CD8-positive, alpha-beta memory T cell (primary cell): ENCODE measurements at places on chromosomes 13 and 19.

DNA sequence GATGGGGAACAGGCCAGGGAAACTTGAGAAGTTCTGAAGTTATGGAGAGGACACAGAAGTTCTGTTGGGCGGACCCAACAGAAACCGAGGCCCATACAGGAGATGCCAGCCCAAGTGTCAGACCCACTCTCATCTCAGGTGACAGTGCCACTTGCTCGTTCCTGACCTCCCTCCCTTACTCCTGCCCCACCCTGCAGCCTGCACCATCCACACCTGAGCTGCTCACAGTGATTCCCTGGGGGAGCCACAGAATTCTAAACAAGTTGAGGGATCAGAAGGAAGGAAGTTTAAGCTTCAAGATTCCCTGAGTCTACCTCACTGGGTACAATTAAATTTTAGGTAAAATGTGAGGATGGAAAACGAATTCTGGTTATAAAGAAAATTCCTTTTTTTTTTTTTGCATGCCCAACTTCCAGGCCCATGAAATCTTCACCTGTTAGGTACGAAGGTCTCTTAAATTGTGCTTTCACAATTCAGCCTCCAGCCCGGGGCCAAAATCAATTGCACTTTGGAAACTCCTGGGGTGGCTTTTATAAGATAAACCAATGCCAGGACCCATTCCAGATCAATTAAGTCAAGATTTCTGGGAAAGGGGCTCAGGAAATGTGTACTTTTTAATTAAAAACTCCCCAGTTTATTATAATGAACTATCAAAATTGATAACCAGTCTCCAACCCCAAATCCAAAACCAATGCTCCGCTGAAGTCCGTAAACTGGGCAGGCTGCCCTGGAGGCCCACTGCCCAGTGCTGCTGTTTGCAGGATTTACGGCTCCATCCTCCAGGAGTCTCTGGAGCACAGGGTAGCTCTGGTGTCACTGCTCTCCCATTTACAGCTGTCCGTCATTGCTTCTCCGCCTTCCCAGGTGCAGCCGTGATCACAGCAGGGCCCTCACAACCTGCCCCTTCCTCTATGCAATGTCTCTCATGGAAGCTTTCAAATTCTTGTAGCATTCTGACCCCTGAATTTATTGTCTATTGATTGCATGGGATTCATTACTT lies 643.5 kb downstream of the UQCRFS1 start:
- DNase-seq, result no peak

DNA sequence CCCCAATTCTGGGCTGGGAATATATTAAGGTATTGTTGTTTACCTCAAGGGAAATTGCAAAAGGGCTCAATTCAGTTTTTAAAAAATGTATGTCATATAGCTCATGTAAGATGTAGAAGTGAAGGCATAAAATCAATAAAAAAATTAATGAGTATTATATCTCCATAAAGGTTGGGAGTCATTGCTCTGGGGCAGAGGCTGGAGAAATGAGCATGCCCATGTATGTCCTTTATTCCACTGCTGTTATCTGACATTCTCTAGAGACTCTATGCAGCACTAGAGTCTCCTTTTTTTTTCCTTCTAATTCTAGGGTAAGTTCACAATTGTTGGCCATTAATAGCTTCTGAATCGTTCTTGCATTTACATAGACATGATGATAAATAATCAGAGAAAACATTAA lies 394.8 kb downstream of the KLF12 start:
- DNase-seq, result no peak

- no peak for DNase-seq
Observed at GRCh38 chr19:7699417-7700401, 2.2 kb downstream of the FCER2 start.

GRCh38 chr19:50001775-50002174 lies 23.4 kb downstream of the VRK3 start:
- no peak for DNase-seq

DNA sequence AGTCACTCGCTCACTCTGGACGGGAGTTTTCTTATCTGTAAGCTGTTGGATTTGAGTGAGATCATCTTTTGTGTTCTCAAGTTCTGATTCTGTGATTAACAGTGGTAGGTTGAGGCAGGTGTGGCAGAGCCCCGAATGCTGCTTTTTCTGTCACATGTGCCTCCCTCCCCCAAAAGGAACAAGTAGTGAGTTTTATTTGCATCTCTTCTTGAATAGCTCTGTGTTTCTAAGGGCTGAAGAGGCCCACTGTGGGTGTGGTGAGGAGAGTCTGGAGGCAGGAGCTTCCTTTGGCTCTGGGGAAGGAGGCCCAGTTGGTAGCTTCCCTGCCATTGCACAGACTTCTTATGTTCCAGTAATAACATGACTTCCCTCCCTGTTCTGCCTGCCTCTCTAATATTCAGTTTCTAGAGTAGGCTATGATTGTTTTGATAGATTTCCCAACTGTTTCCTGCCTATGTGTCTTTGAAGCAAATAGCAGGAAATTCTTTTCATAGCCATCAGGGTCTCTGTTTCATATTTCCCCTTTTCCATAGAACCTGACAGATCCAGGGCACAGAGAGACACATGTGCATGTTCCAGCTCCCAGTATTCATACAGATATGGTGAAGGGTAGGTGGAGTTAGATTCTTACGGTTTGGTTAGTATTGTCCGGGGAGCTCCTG lies 23.9 kb upstream of the CXCL17 start:
- DNase-seq, result no peak

GRCh38 chr19:1274081-1274851 lies 1.1 kb upstream of the FAM174C start:
- no peak for DNase-seq

DNA sequence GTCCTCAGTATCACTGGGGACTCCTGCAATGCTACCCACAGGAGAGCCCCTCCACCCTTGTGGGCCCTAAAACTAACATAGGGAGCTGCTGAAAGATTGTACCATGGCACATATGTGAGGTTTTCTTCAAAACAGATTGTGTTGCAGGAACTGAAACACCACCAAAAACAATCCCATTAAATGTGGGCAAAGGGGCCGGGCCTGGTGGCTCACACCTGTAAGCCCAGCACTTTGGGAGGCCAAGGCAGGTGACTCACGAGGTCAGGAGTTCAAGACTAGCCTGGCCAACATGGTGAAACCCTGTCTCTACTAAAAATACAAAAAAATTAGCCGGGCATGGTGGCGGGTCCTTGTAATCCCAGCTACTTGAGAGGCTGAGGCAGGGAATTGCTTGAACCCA lies 34.7 kb downstream of the SCGB2B2 start:
- DNase-seq, result no peak

- DNase-seq, result no peak
Observed at GRCh38 chr13:42814868-42815267, 33.5 kb downstream of the FAM216B start.

GRCh38 chr13:92677571-92677970 lies 549.0 kb upstream of the GPC6 start:
- no peak for DNase-seq

DNA sequence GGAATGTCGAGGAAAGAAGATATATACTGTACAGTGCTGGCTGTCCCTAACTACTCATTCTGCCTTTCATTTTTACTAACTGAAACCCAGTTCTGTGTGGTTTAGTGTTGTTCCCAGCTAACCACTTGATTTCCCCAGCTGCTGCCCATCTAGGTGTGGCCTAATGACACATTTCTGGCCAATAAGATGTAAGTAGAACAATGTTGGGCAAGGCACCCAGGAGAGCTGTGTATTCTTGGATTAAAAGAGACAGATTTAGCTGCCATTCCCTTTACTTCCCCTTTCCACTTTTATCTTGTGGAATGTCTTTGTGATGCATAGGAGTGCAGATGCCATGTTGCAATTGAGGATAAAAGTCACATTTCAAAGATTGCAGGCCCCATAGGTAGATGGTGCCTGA lies 28.3 kb upstream of the PCDH9 start:
- no peak for DNase-seq

GRCh38 chr19:30089086-30089665 lies 147.1 kb downstream of the URI1 start:
- no peak for DNase-seq

- no peak for DNase-seq
Observed at GRCh38 chr13:52961256-52961910, 67.2 kb upstream of the OLFM4 start.

DNA sequence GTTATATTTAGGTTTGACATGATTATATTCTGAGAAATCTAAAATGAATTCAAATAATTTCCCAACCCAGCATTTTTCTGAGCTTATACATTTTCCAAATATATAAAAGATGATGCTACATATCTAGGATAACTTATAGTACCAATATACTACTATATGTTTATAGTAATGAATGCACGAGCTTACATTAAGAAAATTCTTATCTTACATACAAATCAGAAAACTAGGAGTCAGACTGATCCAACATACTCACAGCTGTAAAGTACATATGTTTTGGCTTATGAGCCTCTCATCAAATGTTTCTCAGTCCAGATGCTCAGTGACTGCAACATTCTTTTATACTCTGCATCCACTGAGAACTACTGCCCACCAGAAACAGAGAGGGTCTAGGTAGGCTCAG lies 491.3 kb upstream of the KLF12 start:
- DNase-seq, result no peak

GRCh38 chr13:36337938-36338641 lies 8.1 kb downstream of the SPART start:
- no peak for DNase-seq

GRCh38 chr13:46183018-46183946 lies 1.3 kb upstream of the LCP1 start:
- DNase-seq, result no peak
